ENCODE measurements at places on chromosomes 1 and 21.

DNA sequence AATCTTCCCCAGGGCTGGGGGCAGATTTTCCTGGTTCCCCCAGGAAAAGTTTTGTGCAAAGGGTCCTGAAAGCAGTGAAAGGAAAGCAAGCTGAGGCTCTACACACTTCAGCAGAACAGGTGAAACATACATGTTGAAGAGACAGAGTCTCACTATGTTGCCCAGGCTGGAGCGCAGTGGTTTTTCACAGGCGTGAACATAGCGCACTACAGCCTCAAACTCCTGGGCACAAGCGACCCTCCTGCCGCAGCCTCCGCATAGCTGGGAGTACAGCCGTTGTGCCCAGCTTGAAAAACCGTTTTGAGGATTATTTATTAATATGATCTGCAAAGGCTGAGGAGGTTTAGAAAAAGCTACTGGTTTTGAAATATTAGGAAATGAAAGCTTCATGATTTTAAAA is 11.8 kb downstream of the PRDM15 start:
- DNase-seq = no peak

GRCh38 chr1:163174524-163175437 is 27.9 kb downstream of the RGS5 start:
- DNase-seq = peak; percentile 75

GRCh38 chr1:3188150-3188971 is 119.4 kb downstream of the PRDM16 start:
- no peak for DNase-seq

DNA sequence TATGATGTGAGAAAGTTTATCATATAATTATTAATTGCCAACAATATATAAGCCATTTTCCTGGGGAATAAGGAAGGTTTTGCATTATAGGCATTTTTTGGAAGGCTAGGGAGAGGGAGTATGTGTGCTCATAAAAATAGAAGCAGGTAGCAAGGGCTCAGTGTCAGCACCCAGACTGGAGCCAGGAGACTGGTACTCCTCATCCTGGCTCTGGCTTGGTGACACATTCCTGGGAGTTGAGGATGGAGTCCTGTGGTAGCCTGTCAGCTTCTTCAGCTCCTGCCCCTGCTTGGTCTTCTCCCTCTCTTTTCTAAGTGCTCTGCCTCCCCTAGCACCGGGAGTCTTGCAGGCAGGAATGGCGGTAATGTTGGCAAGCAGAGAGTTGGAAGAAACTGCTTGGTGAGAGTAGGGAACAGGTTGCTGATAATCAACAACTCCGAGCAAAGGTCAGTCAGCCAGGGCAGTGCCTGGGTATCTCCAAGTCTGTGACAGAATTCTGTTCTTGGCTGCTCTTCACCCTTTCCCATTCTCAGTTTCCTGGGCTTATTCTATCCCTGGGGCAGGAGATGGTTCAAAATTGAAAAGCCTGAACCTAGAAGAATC is 23.0 kb downstream of the GIPC2 start:
- no peak for DNase-seq

GRCh38 chr1:245991266-245991665 is 515.8 kb downstream of the SMYD3 start:
- DNase-seq = no peak

DNA sequence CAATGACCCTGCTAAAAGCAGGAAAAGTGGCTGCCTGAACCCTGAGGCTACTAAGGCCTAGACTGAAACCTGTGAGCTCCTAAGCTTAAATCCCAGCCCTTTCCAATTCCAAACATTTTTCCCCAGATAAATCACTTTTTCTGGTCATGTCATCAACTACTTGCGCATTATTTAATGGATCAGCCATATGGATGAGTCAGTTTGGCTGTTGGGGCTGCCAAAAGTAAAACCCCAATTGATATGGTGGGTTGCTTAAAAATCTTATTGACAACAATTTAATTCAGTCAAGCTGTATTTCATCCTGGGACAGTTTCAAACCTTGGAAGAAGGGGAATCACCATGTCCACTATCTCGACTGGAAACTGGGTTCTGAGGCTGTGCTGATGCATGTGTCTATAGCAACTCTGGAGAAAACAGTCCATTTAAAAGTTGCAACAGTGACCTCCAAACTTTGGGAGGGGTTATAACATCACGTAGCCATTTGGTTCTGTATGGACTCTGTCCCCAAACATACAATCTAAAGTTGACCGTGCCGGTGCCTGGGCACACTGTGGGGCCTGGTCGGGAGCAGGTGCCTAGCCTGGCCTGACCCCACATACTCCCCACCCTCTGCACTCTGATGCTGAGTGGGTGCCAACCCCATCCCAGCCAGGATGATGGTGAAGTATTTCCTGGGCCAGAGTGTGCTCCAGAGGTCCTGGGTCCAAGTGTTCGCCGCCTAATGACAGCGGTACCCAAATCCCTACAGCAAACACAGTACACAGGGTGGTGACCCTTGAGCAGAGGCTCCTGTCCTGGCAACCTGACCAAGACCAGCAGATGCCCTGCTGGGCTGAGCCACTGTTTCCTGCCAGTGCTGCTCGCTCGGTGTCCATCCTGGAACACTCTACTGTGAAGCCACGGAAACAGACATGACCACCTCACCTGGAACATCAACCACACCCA is 46.5 kb upstream of the LRRC52 start:
- no peak for DNase-seq

GRCh38 chr1:219416598-219417238 is 196.2 kb downstream of the ZC3H11B start:
- peak; percentile 58 for DNase-seq

- DNase-seq = peak; percentile 53
Observed at GRCh38 chr1:938088-938683, 14.5 kb downstream of the SAMD11 start.

- DNase-seq = no peak
Observed at GRCh38 chr1:246838118-246838456, 93.7 kb downstream of the AHCTF1 start.

- peak; percentile 33 for DNase-seq
Observed at GRCh38 chr1:92797297-92797696, 12.4 kb upstream of the EVI5 start.

GRCh38 chr1:163876546-163876945 is 554.8 kb downstream of the NUF2 start:
- peak; percentile 28 for DNase-seq

DNA sequence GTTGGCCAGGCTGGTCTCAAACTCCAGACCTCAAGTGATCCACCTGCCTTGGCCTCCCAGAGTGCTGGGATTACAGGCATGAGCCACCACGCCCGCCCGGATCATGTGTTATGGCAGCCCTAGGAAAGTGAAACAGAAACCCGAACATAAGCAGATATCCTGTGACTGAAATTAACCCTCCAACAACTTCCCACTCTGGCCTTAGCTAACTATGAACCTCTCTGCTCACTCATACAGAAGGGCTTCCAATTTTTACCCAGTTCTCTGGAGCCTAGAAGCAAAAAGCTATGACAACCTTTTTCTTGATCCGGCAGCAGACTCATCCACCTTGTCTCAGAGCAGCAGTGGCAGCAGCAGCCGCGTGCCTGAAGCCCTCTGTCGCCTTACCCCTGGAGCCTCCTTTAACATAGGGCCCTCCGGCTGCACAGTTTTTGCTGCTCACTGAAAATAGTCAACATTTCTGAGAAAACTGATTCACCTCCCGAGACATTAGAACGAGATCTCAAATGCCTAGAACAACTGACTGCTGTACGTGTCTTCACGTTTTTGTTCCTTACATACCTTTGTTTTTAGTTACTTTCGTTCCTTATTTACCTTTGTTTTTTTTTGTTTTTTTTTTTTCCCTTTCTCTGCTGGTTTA is 9.3 kb downstream of the CBR1 start:
- no peak for DNase-seq

DNA sequence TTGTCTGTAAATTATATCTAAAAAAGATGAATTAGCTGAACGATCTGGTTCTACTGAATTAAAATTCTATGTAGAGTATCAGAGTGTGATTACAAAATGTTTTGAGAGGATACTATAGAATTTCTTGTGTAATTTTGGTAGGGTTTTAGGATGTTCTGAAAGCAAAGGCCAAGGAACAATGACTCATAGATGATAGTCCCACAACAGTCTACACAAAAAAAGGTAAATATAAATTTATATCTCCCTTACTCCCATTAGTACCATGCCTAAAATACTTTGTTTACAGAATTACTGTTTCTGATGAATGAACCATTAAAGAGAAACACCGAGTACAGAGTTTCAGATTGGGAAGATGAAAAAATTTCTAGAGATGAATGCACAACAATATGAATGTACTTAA is 9.5 kb downstream of the EDEM3 start:
- no peak for DNase-seq

DNA sequence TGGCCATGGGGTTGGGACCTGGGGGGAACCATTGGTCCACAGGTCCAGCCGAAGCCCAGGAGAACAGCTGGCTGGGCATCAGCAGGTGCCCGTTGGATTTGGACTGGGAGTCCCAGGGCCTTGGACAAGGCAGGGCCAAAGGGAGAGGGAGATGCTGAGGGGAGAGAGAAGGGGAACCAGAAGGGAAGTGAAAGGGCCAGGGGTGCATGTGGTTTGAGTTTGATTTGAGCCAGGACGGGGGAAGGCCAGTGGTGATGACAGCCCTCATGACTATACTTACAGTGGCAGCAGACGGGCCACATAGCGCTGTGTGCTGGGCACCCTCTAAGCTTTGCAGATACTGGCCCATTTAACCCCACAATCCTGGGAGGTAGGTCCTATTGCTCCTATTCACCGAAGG is 18.8 kb downstream of the AGRN start:
- DNase-seq = no peak

All from iris pigment epithelial cell (primary cell).